D341Med (cell line): ENCODE measurements at places on chromosomes 1 and 21.
A peak's percentile ranks its signal among the peaks of the same experiment; 100 is the strongest.

GRCh38 chr1:59595774-59596173, 219.0 kb upstream of the HOOK1 start:
- no peak for DNase-seq

GRCh38 chr1:177848577-177848976, 121.3 kb downstream of the SEC16B start:
- no peak for DNase-seq

DNA sequence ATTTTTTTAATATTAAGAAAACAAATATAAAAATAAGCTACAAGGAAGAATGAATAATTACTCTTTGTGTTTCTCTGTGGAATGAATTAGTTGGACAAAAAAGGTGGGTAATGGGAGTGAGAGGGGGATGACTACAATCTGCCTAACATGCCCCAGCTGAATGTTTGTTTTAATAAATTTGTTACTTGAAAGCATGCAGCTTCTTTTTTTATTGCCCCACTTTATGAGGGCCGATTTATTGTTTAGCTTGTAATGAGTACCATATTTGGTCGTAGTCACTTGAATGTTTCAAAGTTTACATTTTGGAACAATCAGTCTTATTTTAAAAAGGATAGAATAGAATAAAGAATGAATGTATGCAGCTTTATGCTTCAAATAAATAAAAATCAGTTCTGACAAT, 197.4 kb downstream of the LBR start:
- DNase-seq = no peak

- peak; percentile 88 for DNase-seq
These were observed 5.2 kb upstream of the FOXD3 start for GRCh38 chr1:63316984-63317816.

- DNase-seq = no peak
These were observed 8.7 kb upstream of the TDRD10 start for GRCh38 chr1:154493276-154493675.

DNA sequence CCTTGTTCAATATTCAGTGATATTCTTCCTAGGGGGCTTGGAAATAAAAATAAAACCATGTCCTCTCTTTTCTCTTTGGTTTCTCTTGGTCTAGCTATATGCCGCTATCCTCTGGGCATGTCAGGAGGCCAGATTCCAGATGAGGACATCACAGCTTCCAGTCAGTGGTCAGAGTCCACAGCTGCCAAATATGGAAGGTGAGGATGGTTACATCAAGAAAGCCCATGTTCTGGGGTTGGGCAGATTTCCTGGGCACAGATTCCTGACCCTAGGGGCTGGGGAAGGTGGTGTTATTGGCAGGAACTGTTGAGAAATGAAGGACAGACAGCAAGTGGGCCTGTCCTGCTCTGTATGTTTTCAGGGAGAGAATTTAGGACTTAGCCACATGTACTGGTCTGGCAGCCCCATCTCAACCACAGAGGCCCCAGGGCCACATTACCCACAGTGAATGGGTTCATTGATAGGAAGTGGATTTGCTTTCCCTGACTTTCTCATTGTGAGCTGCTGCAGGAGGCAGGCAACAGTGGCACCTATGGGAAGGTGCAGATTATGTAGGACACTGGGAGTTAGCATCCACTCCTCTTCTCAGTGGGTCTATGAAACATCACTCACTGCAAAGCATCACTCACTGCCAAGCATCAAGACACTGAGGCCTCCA, 37.4 kb upstream of the HSD17B7 start:
- DNase-seq = no peak

- peak; percentile 54 for DNase-seq
These were observed 11.9 kb upstream of the NIBAN1 start for GRCh38 chr1:184986250-184986649.

DNA sequence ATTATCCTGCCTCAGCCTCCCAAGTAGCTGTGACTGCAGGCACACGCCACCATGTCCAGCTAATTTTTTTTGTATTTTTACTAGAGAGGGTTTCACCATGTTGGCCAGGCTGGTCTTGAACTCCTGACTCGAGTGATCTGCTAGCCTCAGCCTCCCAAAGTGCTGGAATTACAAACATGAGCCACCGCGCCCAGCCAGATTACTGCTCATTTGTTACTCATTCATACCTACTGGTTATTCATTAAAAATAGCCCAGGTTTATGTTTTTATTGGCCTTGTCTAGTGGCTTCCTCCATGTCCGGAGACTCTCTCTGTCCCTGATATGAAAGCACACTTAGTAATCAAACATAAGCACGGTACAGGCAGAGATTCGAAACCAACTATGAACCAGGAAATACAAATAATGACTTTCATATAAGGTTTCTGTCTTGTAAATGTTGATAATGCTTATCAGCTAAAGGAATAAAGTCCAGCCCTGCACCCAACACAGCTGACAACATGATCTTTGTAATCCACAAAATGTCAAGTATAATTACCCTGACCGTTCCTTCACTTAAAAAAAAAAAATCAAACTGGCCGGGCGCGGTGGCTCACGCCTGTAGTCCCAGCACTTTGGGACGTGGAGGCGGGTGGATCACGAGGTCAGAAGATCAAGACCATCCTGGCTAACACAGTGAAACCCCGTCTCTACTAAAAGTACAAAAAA, 50.4 kb upstream of the CXADR start:
- DNase-seq = no peak

GRCh38 chr1:65254320-65255034, 54.9 kb upstream of the DNAJC6 start:
- DNase-seq = peak; percentile 96

- no peak for DNase-seq
These were observed 316.4 kb upstream of the ADGRL2 start for GRCh38 chr1:81484284-81484683.

- DNase-seq = no peak
These were observed 6.3 kb downstream of the MX2 start for GRCh38 chr21:41367945-41368734.

DNA sequence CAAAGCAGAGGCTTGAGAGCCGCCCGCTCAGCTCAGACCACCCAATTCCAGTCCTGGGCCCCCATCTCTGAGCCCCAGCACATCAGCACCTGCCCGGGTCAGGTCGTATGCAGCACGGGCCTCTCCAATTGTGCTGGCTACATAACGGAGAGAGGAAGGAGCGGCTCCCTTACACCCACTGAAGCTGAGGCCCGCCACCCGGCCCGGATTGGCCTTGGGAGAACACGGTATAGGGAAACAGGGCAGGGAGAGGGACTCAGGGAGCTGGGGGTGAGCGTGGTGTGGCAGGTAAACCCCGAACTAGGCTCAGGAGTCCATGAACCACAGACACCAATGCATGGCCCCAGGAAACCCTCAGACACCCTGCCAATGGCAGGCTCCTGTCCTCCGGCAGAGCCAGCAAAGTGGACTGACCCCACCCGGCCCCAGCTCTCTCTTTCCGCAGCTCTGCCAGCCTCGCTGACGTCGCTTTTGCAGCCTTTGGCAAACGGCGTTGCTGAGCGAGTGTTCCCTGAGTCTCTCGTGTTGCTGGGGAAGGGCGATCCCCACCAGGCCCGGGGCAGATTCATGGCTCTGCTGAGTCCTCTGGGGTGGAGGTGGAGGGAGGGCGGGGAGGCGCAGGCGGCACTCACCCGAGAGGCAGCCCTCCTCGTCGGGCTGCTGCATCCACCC, 16.5 kb downstream of the MEGF6 start:
- DNase-seq = no peak

- DNase-seq = no peak
These were observed 25.1 kb downstream of the SNAP47 start for GRCh38 chr1:227760377-227760776.

GRCh38 chr1:115136706-115137105, 47.4 kb upstream of the TSPAN2 start:
- DNase-seq = no peak

DNA sequence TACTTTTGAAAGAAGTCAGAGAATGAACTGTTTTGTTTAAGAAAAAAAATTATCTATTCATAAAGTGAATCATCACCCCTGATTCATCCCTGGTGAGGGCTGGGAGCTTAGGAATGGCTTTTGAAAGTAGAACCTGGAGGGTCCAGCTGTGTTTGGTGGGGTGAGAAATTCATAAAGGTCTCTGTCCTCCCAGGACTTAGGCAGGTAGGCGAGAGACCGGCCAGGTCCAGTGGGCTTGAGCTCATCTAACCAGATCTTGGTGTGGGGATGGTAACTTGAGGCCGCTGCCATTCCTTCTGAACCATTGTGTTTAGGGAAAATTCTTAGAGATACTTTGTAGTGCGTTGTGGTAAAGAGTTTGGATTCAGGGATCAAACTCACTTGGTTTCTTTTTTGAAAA, 156.8 kb upstream of the TNR start:
- no peak for DNase-seq

- DNase-seq = peak; percentile 3
These were observed 10.1 kb upstream of the PADI1 start for GRCh38 chr1:17194615-17195528.
